Stimulated activated CD8-positive, alpha-beta memory T cell treated with anti-CD3 and anti-CD28 coated beads, Interleukin-7, amount 100 ng/mL, for 1 hour (primary cell): ENCODE measurements at places on chromosomes 13 and 19.

- DNase-seq, result peak; percentile 89
These were observed 8.3 kb upstream of the MZF1 start for GRCh38 chr19:58581227-58582141.

- DNase-seq, result no peak
These were observed 16.1 kb downstream of the ZNF506 start for GRCh38 chr19:19805480-19805879.

DNA sequence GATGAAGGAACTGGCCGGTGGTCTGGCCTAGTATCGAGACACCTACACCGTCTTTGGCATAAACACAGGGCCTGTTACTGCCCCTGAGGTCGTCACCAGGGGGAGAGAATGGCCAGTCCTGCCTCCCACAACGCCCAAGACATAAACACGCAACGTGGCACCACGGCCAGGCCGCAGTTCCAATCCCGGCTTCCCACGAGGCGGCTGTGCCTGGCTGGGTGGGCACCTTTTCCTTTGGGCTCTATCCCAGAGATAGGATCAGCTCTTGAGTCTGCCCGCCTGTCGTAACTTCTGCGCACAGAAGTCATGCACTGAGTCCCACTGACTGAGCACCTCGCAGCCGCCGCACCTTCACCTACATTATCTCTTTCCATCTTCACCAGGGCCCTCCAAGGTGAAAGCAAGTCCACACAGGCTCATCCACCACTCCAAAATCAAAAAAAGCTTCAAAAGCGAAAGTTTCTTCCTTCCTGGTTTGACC is 1.1 kb downstream of the MIER2 start:
- no peak for DNase-seq

DNA sequence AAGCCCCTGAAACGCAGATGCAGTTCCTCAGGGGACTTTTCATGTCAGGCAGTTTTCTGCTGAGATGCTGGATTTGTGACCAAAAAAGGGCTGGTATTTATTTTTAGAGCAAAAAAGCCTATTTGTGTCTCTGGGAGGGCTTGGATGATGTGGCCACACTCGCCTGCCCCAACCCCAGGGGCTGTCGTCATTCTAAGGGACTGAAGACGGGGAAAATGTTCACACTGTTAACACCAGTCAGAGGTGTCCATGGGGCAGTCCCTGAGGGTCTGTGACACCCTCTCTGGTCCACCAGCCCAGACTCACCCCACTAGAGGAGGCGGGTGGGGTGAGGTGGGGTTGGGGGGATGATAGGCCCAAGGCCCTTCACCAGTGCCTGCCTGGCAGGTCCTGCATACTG is 15.9 kb upstream of the EPHX3 start:
- no peak for DNase-seq

DNA sequence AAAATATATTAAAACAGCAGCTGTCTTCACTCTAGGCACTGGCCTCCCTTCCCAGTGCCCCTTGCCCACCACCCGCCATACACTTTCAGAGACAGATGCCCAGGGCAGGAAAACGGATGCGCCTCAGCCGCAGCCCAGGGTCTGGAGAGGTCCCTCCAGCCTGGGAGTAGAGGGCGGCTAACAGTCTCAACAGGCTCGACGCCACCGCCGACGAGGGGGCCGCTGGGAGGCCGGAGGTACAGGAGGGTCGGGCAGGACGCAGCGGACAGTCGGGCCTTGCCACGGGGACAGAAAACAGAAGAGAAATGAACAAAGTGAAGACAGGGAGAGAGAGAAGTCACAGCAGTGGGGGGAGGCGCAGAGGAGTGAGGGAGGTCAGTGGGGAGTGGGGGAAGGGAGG is 27.1 kb downstream of the C19orf47 start:
- no peak for DNase-seq

- DNase-seq, result no peak
These were observed 15.9 kb upstream of the IGLON5 start for GRCh38 chr19:51295382-51296126.

- DNase-seq, result no peak
These were observed 67.4 kb upstream of the CLDN10 start for GRCh38 chr13:95485045-95485517.

DNA sequence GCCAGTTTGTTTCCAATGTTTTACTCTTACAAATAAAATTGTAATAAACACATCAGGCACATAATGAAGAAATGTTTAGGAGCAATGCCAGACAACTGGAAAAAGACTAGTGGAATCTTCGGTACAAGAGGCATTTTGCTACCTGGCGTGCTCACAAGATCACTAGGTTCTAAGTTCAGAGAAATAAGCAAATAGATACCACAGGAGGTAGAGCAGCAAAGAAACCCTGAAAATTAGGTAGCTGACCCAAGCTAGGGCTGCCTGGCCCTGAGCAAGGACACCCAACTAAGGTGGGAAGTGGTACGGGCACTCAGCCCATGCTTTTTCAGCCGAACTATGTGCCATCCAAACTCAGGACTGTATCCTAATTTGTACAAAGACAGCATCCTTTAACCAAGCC is 32.2 kb upstream of the TPP2 start:
- DNase-seq, result no peak

- no peak for DNase-seq
These were observed 47.4 kb downstream of the SOX1 start for GRCh38 chr13:112114391-112114790.
